Amniotic epithelial cell (primary cell): ENCODE measurements at places on chromosomes 1 and 21.

GRCh38 chr1:153977250-153978240 is at the start of gene JTB:
JTB (minus strand) TSS chr1:153977674; CDS start chr1:153977252, 422 bp downstream.
- peak; percentile 74 for DNase-seq

DNA sequence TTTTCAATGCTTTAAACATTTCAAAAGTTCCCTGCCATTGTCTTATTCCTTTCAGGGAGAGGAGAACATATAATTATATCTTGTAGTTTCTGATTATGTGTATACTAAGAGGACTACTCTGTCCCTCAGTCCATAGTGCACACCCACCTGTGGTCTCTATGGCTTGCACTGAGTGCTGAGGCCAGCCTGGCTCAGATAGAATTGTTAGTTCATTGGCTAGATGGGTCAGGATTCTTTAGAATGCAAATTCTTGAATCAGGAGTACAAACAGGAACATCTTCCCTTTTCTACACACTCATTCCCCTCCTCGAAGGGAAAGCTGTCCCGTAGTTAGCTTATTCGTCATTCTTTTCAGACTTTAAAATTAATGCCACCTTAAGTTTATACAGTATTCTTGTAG is 8.2 kb downstream of the BACH1 start:
- no peak for DNase-seq

DNA sequence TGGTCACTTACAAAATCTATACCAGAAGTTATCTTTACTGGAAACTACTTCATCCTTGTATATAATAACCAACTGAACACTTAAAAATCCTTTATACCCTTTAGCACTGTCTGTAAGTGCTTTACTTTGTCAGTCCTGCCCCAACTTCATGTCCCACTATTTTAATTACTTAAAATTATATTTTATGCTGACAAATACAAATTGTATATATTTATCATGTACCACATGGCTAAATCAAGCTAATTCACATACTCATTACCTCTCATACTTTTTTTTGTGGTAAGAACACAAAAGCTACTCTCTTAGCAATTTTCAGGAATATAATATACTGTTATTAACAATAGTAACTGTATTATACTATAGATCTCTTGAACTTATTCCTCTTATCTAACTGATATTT is 63.0 kb downstream of the EVI5 start:
- DNase-seq: no peak

- peak; percentile 82 for DNase-seq
These were observed 37.7 kb upstream of the DDAH1 start for GRCh38 chr1:85502625-85503083.

- peak; percentile 85 for DNase-seq
These were observed 18.1 kb upstream of the COL18A1 start for GRCh38 chr21:45386728-45387371.
